ENCODE measurements at places on chromosomes 3 and 15.

- no peak for DNase-seq
These were observed 40.7 kb downstream of the SUMF1 start for GRCh38 chr3:4426261-4426781.

DNA sequence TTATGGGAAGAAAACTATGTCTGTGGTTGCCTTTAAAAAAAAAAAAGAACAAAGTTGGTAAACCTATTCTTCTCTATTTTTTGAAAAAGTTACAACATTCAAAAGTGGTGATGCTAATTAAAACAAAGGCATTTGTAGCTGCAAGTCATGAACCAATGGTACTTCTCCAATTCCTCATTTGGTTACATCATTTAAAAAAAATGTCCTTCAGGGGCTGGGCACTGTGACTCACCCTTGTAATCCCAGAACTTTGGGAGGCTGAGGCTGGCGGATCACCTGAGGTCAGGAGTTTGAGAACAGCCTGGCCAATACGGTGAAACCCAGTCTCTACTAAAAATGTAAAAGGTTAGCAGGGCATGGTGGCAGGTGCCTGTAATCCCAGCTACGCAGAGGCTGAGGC is 574.6 kb downstream of the VGLL3 start:
- no peak for DNase-seq

GRCh38 chr3:159904455-159904854 is 84.2 kb upstream of the IL12A start:
- no peak for DNase-seq

DNA sequence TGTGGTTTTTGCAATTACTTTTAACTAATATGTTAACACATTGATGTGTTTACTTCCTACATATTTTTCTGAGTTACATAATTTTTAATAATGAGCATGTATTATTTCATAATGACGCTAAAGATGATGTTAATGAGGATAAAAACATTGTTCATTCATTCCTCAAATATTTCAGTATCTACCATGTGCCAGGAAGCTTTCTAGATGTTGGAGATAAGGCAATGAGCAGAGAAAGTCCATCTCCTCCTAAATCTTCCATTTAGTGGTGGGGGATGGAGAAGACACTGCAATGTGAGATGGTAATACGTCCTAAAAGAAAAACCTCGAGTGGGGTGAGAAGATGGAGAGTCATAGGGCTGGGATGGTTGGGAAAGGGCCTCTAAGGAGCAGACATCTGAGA is 132.7 kb downstream of the MYLK start:
- no peak for DNase-seq

GRCh38 chr15:99511866-99512661 is 53.7 kb upstream of the MEF2A start:
- DNase-seq: no peak

GRCh38 chr15:59360305-59360704 is 12.4 kb downstream of the MYO1E start:
- DNase-seq: no peak

GRCh38 chr3:41200669-41201021 is 1.3 kb downstream of the CTNNB1 start:
- DNase-seq: peak; percentile 31

Data from CD4-positive, alpha-beta T cell treated with Interleukin-21 for 1 hour (primary cell).